ENCODE measurements at places on chromosomes 6 and 20.

- peak; percentile 67 for ATAC-seq
These were observed 38.7 kb downstream of the TRAF3IP2 start for GRCh38 chr6:111566873-111567517.

DNA sequence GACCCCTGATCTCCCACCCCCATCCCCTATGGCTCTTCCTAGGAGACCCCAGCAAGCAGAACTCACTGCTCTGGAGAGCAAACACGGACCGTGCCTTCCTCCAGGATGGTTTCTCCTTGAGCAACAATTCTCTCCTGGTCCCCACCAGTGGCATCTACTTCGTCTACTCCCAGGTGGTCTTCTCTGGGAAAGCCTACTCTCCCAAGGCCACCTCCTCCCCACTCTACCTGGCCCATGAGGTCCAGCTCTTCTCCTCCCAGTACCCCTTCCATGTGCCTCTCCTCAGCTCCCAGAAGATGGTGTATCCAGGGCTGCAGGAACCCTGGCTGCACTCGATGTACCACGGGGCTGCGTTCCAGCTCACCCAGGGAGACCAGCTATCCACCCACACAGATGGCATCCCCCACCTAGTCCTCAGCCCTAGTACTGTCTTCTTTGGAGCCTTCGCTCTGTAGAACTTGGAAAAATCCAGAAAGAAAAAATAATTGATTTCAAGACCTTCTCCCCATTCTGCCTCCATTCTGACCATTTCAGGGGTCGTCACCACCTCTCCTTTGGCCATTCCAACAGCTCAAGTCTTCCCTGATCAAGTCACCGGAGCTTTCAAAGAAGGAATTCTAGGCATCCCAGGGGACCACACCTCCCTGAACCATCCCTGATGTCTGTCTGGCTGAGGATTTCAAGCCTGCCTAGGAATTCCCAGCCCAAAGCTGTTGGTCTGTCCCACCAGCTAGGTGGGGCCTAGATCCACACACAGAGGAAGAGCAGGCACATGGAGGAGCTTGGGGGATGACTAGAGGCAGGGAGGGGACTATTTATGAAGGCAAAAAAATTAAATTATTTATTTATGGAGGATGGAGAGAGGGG lies 1.4 kb downstream of the LTA start:
- ATAC-seq = no peak

GRCh38 chr6:30511169-30511546 lies 21.8 kb downstream of the HLA-E start:
- ATAC-seq = no peak

DNA sequence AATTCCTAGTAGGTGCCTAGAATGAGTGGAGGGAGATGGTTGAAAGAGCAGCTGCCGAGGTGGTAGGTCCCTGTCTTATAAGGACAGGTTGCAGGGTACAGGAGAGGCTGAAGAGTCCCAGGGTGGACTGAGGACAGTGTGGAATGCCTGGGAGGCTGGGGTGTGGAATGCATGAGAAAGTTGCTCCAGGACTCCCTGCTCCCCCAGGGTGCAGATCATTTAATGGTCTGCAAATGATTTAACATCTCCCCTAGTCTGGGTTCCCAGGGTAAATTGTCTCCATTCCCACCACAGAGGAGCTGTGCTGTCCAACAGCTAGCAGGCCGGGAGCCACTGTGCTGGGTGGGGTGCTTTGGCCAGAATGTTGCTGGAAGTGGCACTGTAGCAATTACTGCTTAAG lies 76.0 kb downstream of the CD83 start:
- no peak for ATAC-seq

GRCh38 chr6:137309078-137309762 lies 90.0 kb upstream of the IFNGR1 start:
- 0 out of 3 replicates have a peak, but pooled peaks have one; percentile 44 for ATAC-seq

DNA sequence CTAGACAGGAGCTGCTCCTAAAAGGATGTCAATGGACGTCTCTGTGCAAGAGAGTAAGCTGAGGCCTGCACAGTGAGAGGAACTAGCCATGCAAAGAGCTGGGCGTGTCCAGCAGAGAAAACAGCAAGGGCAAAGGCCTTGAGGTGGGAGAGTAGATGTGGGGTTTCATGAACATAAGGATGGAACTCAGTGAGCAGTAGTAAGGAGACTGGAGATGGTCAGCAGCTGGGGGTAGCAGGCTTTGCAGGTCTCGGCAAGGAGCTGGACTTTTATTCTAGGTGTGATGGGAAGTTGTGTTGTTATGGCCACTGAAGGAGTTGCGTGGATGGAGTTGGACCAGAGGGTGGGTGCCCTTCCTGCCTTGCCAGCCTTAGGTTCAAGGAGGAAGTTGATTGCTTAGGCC lies 90.7 kb upstream of the SIRPA start:
- ATAC-seq = no peak

DNA sequence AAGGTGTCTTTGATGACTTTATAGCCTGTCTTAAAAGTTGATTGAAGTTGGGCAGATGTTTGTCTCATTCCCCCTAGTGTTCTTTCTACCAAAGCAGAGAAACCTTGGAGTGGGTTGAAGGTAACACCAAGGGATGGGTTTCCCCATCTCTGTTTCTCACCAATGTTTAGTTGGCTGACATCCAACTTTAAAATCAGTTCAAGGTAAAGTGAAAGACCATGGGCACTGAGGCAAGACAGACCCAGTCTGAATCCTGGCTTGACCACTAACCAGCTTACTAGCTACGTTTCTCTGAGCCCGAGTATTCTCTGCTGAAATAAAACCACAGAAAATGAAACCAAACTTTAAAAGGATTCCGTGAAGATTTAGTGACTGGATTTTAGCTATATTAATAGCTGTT lies 258.9 kb downstream of the KIF16B start:
- no peak for ATAC-seq

- no peak for ATAC-seq
These were observed 258.8 kb downstream of the TMEM242 start for GRCh38 chr6:157064502-157064901.

DNA sequence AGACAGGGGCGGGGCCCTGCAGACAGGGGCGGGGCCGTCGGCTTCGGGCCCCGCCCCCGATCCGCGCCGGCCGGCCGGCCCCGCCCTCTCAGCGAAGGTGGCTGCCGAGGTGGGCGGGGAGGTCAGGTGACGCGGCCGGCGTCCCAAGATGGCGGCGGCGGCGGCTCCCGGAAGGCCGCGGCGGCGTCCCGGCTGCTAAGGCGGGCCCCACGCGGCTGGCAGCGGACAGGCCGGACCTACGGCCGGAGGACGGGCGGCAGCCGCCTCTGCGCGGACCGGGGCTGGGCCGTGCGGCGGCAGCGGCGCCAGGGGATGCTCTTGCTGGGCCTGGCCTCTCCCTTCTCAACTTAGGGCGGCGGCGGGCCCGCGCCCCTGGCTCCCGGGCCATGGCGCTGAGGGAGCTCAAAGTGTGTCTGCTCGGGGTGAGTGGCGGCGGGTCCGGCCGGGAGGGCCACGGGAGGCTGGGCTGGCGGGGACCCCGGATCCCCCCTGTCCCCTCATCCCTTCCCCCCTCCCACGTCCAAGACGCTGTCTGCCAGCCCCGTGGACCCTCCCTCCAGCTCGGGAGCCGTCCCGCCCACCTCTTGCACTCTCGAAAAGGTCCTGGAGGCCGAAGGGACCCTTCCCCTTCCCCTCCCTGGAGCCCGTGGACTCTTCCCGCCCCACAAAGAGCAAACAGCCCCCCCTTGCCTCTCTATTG lies at the start of gene RAB22A:
TSS of gene RAB22A (plus strand) at position 125 of the 700 bp plus-strand sequence. CDS start at position 387, 262 bp downstream.
- peak; percentile 85 for ATAC-seq

GRCh38 chr6:15654250-15654649 lies 8.6 kb downstream of the DTNBP1 start:
- ATAC-seq = no peak

GRCh38 chr20:9227896-9228615 lies 159.2 kb downstream of the PLCB4 start:
- no peak for ATAC-seq

- ATAC-seq = no peak
These were observed 94.2 kb downstream of the OLIG3 start for GRCh38 chr6:137399881-137400443.

- ATAC-seq = no peak
These were observed 185.0 kb upstream of the PDE10A start for GRCh38 chr6:165848086-165848426.

GRCh38 chr6:27545271-27546046 lies 72.6 kb upstream of the ZNF184 start:
- peak; percentile 57 for ATAC-seq

DNA sequence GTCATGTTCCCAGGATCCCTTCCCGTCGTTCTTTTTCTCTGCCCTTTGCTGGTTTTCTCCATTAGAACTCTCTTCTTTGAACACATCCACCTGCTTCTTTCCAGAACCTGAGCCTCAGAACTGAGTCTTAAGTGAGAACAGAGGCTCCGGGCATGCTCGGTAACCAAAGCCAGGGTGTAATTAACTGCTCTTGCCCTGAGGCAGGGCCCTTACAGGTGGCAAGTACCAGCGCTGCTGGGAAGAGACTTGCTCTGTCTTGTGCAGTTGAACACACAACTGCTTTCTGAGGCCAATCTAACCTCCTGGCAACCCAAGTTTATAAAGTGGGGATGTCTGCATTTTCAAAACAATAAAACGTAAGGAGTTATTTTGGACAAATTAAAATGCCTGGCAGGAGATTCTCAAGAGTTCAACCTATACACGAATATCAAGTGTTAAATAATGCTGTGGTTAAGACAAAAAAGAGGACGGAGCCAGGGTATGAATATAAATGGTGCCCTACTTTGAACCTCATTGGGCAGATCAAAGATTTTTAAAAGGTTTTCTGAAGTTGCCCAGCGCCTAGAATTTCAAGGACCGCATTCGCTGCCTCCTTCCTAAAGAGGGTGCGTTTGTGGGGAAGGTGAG lies 12.4 kb upstream of the DEK start:
- ATAC-seq = no peak

DNA sequence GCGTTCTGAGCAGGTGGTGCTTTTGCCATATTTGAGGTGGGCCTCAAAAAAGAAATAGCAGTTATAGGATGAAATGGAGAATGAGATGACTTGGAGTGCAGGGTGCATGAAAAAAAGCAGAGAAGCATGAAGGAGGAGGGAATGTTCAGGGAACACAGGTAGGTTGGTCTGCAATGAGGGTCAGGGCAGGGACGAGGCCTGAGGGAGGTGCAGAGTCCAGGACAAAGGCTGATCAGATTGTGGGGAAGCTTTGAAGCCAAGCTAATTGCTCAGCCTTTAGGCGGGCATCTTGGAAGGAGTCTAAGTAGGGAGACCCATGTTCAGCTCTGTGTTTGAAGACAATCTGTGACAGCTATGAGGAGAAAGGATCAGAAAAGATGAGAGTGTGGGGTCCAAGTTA lies 12.0 kb downstream of the TRAM2 start:
- ATAC-seq = no peak

DNA sequence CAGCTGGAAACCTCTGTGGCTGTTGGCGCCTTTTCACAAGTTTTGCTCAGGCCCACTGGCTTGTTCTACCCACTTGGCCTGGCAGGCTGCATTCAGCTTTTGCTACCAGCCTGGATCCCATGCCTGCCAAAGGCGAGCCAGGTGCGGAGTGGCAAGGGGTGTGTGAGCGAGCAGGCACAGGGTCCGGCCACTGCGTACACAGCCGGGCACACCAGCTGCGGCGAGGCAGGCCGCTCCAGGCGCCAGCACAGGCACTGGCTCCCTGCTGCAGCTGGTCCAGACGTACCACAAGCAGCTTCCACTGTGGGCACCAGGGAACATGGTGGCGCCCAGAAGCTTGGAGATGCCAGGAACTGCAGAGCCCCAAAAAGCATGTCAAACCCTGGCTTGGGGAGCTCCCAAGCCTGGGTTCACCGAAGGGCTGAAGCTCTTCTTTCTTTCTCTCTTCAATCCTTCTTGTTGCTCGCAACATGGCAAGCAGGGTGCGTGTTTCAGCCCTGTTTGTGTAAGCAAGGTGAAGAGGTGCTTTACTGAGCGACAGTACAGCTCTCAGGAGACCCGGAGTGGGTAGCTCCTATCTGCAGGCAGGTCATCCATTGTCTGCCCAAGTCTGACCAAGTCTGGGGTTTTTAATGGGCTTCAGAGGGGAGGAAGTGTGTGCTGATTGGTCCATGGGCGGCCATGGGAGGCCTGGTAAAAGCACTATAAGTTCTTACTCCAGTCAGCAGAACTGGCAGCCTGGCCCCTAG lies 32.6 kb upstream of the GRM4 start:
- ATAC-seq = no peak

- ATAC-seq = no peak
These were observed 241.1 kb downstream of the FOXC1 start for GRCh38 chr6:1850840-1851157.

DNA sequence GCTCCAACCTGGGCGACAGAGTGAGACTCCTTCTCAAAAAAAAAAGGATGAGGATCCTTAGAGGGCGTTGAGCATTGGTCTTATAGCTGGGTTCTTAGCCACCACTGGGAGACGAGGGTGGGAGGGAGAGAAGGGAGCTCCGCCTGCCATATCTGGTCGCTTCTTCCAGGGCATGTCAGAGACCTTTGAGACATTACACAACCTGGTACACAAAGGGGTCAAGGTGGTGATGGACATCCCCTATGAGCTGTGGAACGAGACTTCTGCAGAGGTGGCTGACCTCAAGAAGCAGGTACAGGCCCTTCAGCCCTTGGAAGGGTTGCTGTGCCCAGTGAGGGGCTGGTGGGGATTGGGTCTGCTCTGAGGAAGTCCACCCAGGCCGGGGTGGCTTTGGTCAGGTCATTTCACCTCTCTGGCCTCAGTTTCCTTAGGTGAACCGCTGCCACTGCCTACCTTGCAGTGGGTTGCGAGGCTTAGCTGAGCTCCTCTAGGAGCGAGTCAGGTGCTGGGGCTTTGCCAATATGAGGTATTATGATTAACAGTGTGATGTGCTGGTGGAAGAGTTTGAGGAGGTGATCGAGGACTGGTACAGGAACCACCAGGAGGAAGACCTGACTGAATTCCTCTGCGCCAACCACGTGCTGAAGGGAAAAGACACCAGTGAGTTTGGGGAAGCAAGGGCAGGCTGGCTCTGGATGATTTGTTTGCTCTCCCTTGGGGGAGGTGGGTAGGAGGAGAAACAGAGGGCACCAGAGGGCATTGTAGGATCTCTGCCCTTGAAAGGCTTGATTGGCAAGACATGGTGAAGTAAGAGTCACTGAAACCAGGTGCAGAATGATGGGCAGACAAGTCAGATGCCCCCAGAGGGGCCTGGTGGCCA lies 8.5 kb downstream of the CNPY3 start:
- ATAC-seq = no peak

GRCh38 chr6:74603322-74604076 lies 602.4 kb downstream of the COL12A1 start:
- ATAC-seq = no peak

Data from SK-N-SH treated with all-trans-retinoic acid at 6 μM for 48 hours (cell line).